ENCODE measurements at places on chromosomes 16 and 17.

- peak; percentile 36 for DNase-seq
Measured at GRCh38 chr17:8629371-8630226, 926 bp downstream of the MYH10 start.

DNA sequence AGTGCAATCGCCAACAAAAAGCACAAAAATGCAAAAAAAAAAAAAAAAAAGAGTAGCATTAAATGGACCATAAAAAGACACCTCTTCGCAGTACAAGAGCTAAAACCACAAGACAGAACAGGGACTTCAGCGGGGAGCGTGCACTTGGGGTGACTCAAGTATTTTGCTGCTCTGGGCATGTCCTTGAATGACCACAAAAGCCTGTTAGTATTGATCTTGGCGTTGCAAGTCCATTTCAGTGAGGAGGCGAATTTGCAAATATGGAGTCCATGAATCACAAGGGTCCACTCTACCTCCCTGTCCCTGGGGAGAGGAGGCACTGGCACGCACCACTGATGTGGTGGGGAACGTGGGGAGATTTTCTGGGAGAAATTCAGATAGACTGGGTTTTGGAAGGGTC lies 78.9 kb downstream of the CNGB1 start:
- DNase-seq = no peak

GRCh38 chr17:17196776-17197175 lies 9.4 kb downstream of the PLD6 start:
- DNase-seq = no peak

GRCh38 chr17:41655611-41656111 lies 31.3 kb upstream of the KRT17 start:
- DNase-seq = no peak

Data from activated CD4-positive, alpha-beta T cell treated with anti-CD3 and anti-CD28 coated beads for 48 hours (primary cell).